ENCODE measurements at places on chromosomes 5 and 9.

DNA sequence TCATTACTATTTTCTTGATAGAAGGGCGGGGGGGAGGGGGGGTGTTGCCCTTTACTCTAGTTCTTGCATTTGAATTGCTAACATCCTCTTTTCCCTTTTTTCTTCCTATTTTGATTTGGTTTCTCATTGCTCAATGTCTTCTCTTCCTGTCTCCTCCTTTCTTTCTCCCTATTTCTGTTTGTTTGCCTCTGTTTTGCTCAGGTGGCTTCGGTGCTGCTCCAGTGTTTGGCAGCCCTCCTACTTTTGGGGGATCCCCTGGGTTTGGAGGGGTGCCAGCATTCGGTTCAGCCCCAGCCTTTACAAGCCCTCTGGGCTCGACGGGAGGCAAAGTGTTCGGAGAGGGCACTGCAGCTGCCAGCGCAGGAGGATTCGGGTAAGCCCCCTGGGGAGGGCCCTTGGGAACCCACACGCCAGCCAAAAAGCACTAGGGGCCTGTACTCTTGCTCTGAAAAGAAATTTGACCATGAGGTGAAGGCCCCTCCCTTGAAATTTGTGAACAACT is 48.3 kb downstream of the FAM78A start:
- DNase-seq, result no peak

DNA sequence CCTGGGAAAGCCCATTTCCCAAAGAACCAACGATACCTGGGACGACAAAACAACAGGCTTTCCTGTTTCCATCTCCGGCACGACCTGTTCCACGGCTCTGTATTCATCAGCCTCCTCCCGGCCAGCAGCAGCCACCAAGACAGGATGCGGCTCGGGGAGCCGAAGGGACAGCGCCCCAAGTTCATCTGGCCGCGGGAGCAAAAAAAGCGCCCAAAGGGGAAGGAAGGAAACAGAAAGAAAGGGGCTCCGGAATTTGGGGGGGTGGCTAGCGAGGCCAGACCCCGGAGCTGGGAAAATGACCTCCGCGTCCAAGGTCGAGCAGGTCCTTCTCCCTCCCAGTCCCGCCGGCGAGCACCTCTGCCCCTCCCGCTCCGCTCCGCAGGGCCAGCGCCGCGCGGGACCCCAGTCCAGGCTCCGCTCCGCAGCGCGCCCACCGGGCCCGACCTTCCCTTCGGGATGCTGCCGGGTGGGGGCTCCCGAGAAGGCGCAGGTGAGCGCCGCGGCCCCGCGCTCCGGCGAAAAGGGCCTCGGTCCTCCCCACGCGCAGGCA is 608 bp downstream of the ELOVL7 start:
- no peak for DNase-seq

DNA sequence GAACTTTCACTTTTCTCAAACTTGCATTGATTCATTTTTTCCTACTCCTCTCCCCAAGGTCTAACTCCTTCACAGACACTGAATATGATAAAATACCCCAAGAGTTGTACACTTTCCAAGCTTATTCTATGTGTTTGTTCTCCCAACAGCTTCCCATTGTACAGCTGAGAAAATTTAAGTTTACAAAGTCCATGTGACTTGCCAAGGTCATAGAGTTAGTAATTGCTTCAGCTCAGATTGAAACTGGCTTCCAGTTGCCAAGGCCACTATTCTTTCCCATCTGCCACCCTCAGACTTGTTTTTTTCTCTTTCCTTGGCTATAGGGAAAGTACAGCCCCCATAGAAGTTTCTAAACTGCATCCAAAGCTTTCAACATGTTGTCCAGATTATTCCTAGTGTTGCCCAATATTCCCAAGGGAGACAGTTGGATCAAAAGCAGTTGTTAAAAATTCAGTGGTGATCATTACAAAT is 34.8 kb downstream of the TNFSF8 start:
- DNase-seq, result no peak

DNA sequence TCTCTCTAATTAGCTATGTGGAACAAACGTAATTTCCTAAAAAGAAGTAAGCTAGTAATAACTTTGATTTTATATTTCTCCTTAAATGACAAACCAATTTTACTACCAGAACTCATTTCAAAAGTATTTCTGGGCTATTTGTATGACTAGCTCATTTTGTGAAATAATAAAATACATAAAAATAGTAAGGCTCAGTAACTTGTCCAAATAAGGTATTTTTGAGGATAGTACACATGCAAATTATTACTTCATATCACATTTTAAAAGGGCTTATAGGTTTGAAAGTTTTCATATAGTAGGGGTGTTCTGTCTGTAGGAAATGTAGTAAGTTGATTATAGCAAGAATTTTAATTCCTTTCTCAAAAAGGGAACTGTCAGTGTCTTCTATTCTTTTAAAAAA is 26.5 kb downstream of the C9orf85 start:
- no peak for DNase-seq

DNA sequence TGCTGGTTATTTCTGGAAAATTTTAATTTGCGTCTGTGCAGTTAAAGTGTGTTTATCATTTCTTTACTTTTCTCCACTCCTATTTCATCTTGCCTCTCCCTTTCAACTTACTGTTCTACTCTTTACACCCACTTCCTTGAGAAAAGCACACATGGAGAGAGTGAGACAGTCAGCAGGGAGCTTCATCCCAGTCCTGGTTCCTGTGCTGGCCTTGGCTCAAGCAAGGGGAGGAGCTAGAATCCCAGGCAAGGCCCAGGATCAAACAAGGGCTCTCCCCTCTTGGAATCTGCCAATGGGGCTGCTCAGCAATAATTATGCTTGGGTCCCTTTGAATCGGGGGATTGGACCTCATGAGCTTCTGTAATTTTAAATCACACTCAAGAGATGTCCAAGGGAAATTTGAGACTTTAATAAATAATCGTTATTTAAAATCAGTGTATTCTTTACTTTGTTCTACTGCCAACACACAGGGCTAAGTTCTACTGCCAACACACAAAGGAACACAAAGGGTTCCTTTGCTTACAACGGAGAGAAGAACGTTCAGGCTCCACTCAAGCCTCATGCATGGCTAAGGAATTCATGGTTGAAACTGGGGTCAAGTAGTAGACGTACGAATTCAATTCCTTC is 439.3 kb upstream of the DAB2 start:
- no peak for DNase-seq

DNA sequence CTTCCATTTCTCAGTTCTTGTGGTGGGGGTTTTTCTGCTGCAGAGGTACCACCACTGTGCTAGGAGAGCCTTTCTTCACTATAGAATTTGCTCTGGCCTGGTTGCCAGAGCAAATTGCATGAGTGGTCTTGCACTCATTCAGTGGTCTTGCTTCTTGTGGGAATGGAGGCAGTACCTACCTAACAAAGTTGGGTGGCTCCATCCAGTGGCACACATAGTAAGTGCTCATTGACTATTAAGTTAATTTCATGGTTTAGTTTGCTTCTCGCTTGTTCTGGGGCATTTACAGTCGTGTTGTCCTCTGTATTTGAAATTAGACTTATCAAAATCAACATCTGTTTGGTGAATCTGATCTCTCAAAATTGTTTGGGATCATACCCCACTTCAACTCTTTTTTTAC is 23.0 kb downstream of the SLC28A3 start:
- DNase-seq, result no peak

GRCh38 chr5:137146402-137146890 is 352.7 kb downstream of the SPOCK1 start:
- no peak for DNase-seq

DNA sequence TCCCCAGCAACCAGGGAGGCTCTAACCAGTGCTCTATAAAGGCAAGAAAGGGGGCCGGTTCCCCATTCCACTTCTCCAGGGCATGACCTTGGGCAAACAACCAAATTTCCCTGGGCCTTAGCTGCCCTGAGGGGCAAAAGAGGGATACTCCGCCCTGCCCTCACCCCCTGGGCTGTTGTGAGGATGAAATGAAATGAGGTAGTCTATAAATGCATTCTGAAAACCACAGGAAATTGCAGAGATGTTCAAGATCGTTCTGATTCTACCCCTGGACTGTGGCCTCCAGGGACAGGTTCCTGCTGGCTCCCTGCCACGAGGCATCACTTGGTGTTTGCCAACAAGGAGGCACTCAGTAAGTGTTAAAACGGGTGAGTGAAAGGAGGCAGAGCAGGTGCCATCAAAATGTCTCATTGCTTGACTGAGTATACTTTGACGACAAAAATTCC is 5.7 kb downstream of the RAPGEF1 start:
- DNase-seq, result no peak

DNA sequence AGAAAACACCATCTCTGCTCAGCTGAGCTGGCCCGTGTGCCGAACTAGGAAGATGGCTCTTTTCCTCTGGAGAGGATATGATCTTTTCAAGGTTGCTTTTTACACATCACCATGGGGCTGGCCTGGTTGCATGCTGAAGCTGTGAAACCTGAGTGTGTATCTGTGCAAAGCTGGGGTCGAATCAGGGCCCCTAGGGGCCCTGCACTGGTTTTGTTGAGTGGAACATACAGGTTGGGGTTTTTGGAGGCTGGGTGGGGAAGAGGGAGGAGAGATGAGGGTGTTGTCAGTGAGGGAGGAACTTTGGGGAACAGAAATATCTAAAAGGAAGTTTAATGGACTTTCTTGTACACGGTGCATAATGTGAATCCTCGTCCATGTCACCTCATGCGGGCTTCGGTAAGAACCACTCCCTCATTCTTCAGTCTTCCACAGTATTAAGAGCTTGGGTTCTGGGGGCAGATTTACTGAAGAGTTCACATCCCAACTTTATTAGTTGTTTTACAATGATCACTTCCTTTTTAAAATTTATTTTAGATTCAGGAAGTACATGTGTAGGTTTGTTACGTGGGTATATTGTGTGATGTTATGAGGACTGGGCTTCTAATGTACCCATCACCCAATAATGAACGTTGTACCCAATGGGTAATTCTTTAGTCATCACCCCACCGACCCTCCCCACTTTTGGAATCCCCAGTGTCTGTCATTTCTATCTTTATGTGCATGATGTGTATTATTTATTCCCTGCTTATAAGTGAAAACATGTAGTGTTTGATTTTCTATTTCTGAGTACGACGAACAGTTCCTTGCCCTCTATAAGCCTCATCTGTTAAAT is 238.2 kb downstream of the NR3C1 start:
- DNase-seq, result no peak

GRCh38 chr5:177432143-177432838 is 5.8 kb downstream of the GRK6 start:
- no peak for DNase-seq

- DNase-seq, result no peak
Measured at GRCh38 chr5:115736004-115736689, 80.3 kb downstream of the CDO1 start.
